ENCODE measurements at places on chromosomes 6 and 20.

GRCh38 chr6:134938896-134939295 lies 11.0 kb downstream of the ALDH8A1 start:
- DNase-seq = no peak

- no peak for DNase-seq
Measured at GRCh38 chr20:5467086-5467485, 150.3 kb upstream of the PROKR2 start.

DNA sequence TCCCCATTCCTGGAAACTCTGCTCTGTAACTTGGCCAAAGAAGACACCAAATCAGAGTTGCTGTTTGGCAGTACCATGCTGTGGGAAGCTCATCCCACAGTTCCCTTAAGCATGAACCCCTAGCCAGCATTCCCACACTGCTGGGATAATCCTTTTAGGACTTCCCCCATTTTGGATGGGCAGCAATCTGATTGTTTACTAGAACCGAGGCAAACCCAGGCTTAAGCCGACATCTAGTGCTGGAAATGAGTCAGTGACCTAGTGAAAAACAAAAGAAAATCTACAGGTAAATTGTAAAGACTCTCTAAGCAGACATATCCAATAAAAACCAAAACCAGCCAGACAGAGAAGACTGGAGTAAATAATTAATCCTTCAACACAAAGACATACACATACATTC lies 5.2 kb downstream of the DNAH8 start:
- DNase-seq = no peak

DNA sequence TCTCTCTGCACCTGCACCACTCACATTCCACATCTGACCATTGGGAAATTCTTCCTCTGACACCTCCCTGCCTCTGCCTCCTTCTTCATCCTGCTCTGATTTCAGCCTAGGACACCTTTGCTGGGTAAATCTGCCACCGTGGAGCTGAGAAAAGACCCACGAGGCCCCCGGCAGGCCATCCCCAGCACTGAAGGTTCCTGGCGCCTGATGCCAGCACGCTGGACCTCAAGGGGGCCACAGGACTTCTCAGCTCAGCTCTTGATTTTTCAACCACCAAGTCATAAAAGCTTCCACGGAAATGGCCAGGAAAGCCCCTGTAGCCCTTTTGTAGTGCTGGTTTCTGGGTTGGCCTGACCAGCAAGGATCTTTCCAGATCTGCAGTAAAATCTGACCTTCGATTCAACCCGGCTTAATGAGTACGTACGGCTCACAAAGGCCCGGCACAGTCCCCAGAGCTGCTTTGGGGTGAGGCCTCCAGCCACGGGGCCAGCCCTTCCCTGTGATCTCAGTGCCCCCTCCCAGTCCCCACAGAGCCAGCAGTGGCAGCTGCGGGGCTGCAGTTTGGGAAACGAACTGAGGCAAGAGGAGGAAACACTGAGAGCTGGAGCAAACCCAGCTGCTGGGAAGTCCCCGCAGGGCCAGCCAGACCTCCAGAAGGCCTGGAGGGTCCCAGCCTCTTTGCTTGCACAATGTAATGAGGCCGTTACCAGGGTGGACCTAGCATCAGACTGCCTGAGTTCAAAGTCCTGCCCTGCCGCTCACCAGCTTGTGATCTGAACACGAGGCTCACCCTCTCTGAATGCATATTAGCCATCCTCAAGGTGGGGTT lies 157.5 kb downstream of the BMP7 start:
- no peak for DNase-seq
